Stimulated activated CD8-positive, alpha-beta memory T cell treated with anti-CD3 and anti-CD28 coated beads, Interleukin-15, amount 100 ng/mL, for 4 hours (primary cell): ENCODE measurements at places on chromosomes 2 and 18.

GRCh38 chr2:127423880-127424279 is 5.7 kb downstream of the PROC start:
- no peak for DNase-seq

- no peak for DNase-seq
These were observed 103.3 kb downstream of the CDH2 start for GRCh38 chr18:28073658-28074057.

GRCh38 chr2:85953476-85953875 is 64.7 kb upstream of the ST3GAL5 start:
- DNase-seq = no peak

- no peak for DNase-seq
These were observed 54.2 kb upstream of the POMC start for GRCh38 chr2:25222477-25223121.
